ENCODE measurements at places on chromosomes 7 and 10.

- no peak for DNase-seq
These were observed 36.8 kb downstream of the CTBP2 start for GRCh38 chr10:125123476-125124114.

- DNase-seq, result no peak
These were observed 129.5 kb downstream of the TMEM26 start for GRCh38 chr10:61323726-61324125.

GRCh38 chr7:50448823-50449222 lies 1.3 kb downstream of the FIGNL1 start:
- no peak for DNase-seq

GRCh38 chr10:84224411-84225028 lies 824 bp downstream of the LRIT2 start:
- no peak for DNase-seq

GRCh38 chr7:106552645-106553445 lies 108.1 kb downstream of the CCDC71L start:
- DNase-seq, result no peak
